RWPE2 (cell line): ENCODE measurements at places on chromosomes 7 and 10.
A peak's percentile ranks its signal among the peaks of the same experiment; 100 is the strongest.

DNA sequence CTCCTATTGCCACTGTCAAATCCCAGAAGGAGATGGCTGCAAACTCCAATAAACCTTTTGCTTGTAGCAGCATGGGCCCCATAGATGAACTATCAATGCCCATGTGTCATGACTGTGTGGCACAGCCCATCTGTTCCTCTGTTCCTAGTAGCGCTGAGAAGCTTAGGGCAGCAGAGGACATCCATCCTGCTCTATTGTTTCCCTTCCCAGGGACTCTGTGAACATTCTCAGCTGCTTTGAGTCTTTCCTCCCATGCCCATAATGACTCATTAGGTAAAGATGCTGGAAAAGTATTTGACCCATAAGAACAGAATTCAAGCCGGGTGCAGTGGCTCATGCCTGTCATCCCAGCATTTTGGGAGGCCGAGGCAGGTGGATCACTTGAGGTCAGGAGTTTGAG is 28.3 kb downstream of the STMP1 start:
- DNase-seq: no peak

GRCh38 chr10:34575882-34576281 is 239.2 kb downstream of the PARD3 start:
- no peak for DNase-seq

DNA sequence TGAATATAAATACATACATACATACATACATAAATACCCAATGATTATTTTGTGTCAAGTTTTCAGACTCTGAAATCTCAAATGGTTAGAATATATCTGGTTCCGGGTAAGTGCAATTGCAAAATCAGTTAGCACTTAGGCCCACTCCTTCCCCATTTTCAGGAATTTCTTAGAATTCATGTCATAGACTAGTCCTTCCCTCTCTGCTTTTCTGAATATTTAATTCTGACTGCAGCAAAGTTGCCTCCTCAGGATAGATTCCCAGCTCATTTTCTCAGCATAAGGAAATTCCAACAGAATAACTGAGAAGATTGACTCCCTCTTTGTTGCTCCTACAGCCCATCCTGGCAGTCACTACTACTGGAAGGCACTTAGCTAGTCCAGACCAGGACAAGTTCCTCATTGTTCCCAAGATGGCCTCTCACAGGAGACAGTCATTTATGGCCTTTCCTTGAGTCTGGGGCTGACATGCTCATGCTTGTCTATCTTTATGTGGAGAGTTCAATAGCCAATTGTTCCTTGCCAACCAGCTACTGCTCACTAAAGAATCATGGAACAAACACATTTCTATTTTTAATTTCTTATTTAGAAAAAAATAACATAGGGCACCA is 142.9 kb upstream of the ITGB1 start:
- no peak for DNase-seq

DNA sequence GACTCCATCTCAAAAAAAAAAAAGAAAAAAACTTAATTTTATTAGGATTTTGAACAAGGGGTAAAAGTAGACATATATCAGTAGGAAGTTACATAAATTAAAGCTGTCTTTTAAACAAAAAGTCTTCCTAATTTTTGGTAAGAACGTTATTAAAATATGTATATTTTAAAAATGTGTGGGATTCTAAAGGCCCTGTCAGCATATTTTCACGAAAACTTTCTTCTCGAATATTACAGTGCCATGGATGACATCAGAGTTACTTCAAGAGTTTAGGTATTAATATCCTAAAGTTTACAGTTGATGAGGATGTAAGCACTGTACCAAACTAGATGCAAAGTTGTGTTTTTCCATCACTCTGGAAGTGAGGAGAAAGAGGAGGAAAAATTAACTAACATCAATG is 820.8 kb downstream of the PCDH15 start:
- DNase-seq: no peak

GRCh38 chr10:30935078-30935477 is 96.6 kb downstream of the ZNF438 start:
- no peak for DNase-seq

DNA sequence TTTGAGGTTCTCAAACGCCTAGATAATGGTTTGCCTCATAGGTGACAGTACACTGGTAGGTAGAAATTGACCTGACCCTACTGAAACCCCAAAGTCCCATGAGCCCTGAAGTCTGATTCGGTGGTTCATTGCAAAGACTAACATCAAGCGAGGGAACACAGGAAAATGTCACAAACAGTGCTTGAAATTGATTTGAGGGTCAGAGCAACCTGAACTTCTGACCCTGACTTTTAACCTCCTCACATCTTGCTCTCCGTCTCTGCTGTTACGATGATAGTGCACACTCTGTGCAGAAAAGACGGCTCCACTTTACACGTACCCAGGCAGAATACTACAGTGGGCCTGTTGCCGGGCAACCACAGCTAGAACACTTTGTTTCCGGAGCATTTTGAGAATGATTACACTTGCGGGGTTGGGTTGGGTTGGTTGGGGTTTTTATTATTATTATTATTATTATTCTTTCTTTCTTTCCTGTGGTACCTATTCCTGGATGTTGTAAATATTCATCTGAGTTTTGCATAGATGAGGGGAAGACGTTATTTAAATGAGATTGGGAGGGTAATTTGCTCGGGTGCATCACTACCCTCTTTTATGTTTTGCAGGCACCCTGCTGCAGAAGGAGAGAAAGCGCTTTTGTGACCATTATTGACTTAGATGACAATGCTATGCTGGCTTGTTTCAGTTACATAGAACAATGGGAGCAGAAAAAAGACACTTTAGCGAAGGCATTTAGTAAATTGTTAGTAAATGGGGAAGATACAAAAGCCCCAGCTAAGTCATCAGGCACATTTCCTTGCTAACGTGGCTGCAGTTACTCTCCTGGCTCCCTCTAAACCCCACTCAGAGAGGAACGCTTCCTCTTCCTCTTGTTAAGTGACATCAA is 438.1 kb upstream of the NRP1 start:
- DNase-seq: no peak

DNA sequence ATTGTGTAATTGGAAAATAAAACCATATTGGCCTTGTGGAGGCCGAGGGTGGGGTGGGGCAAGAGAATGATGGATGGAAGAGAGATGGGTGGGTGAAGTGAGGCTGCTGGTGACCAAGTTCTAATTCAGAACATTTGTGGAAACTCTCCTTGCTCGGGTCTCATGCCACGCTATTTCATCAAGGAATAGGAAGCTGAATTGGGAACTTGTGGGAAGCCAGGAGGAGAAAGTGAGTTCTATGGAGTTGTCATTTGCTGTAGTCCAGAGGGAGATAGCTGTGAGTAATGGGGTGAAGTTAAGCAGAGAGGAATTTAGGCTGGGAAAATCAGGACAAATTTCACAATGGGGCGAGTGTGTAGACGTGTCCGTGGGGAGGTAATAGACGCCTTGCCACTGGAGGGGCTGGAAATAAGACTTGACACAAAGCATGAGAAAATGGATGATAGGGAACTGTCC is 339.2 kb downstream of the LRMDA start:
- DNase-seq: no peak

DNA sequence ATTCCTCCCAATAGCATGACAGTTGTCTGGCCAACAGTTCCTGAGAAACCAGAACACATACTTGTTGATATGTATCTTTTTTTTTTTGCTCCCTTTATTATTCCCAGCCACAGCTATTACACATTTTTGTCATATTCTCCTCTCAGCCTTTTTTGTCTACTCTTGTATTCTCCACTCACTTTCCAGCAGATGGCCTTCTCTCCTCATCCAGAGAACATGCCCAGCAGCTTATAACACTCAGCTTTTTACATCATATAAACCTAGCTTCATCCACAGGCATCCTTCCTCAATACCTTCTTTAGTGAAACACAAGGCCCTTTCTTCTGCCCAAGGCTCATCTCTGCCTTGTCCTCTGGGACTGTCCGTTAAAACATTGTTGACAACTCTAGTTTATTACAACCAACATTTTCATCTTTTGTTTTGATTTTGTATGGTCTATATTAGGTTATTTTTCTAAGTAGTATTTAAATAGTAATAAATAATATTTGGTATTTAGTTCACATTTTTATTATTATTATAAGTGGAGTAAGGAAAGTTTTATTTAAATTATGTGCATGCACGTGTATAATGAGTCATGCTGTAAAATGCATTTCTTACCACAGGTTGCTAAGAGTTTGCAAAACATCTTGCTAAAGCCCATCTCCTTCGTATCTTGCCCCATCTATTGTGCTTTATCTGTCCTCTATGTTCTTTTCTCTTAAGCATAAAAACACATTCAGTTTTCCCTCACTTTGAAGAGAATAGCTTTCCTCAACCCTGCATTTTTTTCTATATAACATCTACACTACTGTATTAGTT is 101.5 kb downstream of the ORC5 start:
- no peak for DNase-seq

GRCh38 chr10:71078454-71079145 is 133.8 kb upstream of the UNC5B start:
- peak; percentile 38 for DNase-seq

DNA sequence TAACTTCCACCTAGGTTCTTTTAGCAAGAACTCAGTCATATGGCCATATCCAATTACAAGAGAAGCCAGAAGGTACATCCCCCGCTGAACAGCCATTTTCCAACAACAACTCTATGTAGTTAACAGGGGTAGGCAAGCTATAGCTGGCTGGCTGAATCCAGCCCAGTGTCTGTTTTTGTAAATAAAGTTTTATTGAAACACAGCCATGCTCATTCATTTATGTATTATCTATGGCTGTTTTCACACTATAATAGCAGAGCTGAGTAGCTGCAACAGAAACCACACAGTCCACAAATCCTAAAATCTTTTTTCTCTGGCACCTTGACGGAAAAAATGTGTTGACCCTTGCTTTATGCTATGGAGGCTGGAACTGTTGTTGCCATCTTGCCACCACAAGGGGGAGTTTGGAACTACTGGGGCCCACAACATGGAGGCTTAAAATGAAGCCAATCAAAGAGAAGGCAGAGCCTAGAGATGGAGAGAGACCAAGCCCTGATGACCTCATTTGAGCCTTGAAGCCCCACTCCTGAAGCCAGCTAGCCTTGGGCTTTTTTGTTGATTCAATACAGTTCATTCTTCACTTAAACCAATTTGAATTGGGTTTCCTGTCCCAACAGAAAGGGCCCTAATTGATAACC is 33.3 kb upstream of the XPNPEP1 start:
- DNase-seq: no peak

GRCh38 chr7:143176128-143176527 is 7.1 kb upstream of the TAS2R39 start:
- DNase-seq: no peak

DNA sequence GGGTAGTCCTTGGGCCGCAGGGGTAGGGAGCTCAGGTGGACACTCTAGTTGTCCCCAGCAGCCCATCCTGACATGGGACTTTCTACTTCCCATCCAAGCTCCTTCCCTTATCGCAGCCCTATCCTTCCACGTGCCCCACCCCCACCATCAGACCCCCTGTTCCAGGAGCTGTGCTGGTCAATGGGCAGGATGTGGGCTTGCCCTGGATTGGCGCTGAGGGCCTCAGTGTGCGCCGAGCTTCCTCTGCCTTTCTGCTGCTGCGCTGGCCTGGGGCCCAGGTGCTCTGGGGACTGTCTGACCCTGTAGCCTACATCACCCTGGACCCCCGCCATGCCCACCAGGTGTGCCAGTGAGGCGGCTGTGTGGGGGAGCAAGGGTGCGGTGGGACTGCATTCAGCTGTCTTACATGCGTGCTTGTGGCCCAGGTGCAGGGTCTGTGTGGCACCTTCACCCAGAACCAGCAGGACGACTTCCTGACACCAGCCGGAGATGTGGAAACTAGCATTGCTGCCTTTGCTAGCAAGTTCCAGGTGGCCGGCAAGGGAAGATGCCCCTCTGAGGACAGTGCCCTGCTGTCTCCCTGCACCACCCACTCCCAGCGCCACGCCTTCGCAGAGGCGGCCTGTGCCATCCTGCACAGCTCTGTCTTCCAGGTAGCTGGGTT is 9.4 kb upstream of the ZNF467 start:
- no peak for DNase-seq

DNA sequence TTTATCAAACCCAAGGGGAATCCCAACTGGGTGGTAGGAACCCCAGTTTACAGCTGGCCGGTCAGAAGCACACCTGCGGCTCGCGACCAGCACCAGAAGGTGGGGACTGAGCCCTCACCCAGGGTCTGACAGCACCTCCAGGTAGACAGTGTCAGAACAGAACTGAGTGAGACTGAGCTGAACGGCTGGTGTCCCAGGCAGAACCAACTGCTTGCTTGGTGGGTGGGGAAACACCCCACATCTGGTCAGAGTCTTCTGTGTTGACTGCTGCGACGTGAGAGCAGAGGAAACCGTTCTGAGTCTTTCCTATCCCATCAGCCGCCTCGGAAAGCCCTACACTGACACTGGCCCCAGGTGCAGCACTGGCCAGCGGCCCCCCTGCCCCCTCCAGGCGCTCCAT is 160.7 kb downstream of the MAD1L1 start:
- no peak for DNase-seq

GRCh38 chr10:44581996-44582395 is 197.1 kb upstream of the CXCL12 start:
- no peak for DNase-seq

GRCh38 chr7:149854611-149855360 is 16.6 kb downstream of the ZNF862 start:
- no peak for DNase-seq

DNA sequence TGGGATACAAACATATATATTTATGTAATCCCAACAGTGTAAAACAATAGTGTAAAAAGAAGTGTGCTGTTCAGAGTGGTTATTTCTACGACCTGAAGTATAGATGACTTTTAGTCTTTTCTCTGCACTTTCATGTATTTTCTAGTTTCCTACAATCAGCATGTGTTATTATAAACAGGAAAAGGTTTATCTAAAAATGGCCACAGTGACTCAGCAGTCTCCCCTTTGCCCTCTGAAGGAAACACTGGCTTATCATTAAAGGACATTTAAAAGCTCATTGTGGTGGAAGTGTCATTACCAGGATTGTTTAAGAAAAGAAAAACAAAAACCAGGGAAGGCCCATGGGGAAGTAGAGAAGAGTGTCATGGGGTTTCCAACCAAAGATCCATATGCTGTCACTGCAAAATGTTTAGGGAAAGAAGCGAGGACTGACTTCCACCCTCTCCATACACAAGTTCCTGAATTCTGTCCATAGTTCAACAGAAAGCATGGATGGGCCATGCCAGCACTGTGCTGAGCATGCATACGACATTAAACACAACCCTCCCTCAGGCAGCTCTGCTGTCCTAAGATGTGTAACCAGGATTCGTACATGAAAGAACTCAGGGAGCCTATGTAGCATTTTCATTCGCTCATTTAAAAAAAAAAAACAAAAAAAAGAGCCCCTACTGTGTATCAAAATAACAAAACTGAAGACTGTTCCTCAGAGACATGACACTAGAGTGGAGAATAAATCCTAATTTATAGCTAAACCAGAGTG is 10.2 kb downstream of the CYREN start:
- DNase-seq: no peak
